ENCODE measurements at places on chromosomes 5 and 9.

DNA sequence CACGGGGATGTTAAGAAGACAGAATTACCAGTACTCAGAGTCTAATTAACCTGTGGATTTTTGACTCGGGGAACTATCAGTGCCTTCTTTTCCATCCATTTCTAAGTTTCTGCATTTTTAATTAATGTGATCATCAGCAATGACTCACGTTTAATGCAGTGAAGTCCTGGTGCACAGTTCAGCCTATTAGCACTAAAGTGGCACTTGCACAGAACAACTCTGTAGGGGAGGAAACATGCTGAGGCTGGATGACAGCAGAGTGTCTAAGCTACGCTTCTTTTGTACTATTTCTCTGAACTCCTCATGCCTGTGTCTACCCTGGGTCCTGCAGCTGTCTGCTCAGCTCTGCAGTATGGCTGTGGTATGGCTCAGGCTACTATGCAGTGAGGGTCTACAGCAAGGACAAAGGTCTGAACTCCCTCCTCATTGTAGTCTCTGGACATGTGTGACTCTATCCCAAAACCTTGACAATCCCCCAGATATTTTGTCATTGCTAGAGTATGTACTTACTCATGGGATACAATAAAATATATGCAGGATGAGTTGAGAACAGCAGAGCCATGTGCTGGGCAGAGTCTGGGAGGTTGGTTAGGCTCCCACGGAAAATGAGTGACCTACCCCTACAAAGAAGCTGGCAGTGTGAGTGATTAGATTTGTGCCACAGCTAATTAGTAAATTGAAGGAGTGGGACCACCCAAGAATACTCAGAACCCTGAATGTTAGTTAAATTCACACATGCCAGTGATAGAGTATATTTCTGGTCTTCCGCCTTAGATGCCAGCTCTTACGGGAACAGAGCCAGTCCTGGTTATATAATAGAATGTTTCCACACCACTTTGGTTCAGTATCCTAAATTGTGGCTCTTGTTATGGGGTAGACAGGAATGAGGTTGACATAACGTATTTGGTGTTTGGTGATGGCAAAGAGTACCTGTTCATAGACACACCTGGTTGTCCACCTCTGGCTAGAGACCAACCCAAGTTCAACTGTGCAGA lies 148.0 kb downstream of the GHR start:
- DNase-seq = no peak

DNA sequence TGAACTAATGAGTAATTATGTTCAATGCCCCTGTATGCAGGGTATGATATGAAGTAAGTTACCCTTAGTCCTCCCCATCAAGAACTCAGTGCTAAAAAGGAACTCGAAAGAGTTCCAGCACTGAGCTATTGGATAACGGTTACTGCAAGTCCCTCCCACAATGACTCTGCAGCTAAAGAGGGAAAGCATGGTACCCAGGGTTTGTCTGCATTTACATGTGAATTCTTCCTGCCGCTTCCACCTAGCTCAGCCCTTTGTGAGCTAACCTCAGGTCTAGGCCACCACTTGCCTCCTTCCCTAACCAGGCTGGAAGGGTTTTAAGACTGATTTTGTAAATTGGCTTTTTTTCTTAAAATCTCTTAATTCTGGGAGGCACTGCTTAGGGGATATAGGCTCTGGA lies 376.8 kb downstream of the EBF1 start:
- DNase-seq = no peak

DNA sequence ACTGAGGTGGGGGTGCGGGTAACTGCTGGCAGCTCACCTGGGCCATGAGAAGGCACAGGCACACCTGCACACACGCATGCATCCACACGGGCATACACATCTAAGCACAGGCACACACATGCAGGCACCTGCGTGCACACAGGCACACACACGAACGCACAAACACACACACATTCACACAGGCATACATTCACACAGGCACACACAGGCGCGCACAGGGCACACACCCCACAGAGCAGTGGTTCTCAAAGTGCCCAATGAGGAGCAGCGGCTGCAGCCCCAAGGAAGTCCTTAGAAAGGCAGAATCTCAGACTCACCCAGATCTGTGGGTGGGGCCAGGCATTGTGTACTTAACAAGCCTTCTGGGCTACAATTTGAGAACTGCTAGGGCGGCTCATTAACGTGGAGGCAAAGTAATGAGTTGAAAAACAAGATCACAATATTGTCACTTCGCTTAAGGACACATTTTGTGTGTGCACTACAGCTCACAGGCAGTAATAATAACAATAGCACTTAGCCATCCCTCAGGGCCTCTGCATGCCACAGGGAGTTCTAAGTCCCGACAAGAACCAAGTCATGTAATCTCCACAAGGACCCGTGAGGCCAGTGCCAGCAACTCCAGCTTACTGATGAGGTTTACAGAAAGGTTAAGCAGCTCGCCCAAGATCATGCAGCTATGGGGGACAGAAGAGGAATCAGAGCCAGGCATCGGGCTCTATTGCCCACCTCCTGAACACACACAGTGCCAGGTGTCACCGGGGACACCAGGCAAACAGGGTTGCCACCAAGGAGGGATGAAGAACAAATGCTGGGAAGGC lies 91.6 kb downstream of the ROR2 start:
- no peak for DNase-seq

DNA sequence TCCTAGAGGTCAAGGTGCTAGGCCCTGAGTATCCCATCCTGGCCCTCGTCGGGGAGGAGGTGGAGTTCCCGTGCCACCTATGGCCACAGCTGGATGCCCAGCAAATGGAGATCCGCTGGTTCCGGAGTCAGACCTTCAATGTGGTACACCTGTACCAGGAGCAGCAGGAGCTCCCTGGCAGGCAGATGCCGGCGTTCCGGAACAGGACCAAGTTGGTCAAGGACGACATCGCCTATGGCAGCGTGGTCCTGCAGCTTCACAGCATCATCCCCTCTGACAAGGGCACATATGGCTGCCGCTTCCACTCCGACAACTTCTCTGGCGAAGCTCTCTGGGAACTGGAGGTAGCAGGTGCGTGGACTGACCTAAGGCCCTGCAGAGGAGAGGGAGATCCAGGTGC lies 7.9 kb downstream of the BTNL9 start:
- no peak for DNase-seq

GRCh38 chr9:85478847-85479246 lies 262.9 kb downstream of the AGTPBP1 start:
- no peak for DNase-seq

- no peak for DNase-seq
Measured at GRCh38 chr5:178434016-178434761, 156.0 kb downstream of the COL23A1 start.

- DNase-seq = no peak
Measured at GRCh38 chr5:86500947-86501346, 116.8 kb upstream of the COX7C start.

GRCh38 chr5:172713113-172713808 lies 57.7 kb downstream of the DUSP1 start:
- peak; percentile 78 for DNase-seq

- no peak for DNase-seq
Measured at GRCh38 chr5:115050866-115051265, 118.8 kb downstream of the TRIM36 start.

- DNase-seq = no peak
Measured at GRCh38 chr5:73673161-73673591, 47.2 kb downstream of the ARHGEF28 start.

DNA sequence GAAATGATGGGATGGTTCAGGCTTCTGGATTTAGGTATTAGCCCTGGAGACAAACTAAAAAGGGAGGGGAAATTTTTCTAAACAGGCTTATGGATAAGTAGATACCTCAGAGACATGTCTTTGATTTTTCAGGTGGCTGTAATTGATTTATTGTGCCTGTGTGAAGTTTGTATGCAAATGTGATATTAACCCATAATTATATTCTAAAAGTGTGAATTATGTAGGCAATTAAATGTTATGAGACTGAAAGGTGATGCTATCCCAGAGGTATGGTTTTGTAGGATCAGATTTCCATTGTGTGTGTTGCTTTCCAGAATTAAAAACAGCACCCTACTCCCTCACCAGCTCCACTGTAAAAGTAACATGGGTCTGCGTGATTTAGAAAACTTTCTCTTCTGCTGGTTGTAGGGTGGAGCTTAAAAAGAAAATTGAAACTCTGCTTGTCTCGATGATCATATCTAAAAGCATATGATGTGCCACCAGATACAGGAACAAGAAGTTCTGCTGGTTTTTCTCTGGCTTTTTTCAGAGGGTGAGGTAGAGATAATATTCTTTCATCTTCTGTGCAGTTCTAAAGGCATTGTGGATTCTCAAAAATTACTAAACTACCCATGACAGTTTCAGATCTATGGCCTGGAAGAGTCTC lies 71.8 kb upstream of the TAF11L2 start:
- DNase-seq = no peak

DNA sequence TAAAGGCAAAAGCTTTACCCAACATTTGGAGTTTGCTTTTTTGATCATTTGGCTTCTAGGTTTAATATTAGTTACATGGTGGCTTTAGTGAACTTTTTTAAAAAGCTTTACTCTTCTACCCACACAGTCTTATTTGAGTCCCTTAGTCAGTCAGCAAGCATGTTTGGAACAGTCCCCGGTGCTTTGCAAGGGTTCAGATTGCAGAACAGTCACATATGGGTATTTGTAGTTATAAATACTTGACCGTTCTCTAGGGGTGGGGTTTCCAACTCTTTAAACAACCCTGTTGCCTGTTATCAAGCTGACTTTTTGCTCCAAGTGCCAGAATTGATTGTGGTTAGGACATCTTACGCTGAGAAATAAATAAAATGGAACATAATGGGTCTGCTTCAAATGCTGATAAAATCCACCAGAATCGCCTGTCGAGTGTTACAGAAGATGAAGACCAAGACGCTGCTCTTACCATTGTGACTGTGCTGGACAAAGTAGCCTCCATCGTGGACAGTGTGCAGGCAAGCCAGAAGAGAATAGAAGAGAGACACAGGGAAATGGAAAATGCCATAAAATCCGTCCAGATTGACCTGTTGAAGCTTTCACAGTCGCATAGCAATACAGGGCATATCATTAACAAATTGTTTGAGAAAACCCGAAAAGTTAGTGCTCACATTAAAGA lies at the start of gene CAVIN4:
Gene CAVIN4, plus strand, starts transcription at position 304 of the 673 bp plus-strand sequence. Its CDS starts 65 bp downstream, at position 369.
- DNase-seq = no peak

DNA sequence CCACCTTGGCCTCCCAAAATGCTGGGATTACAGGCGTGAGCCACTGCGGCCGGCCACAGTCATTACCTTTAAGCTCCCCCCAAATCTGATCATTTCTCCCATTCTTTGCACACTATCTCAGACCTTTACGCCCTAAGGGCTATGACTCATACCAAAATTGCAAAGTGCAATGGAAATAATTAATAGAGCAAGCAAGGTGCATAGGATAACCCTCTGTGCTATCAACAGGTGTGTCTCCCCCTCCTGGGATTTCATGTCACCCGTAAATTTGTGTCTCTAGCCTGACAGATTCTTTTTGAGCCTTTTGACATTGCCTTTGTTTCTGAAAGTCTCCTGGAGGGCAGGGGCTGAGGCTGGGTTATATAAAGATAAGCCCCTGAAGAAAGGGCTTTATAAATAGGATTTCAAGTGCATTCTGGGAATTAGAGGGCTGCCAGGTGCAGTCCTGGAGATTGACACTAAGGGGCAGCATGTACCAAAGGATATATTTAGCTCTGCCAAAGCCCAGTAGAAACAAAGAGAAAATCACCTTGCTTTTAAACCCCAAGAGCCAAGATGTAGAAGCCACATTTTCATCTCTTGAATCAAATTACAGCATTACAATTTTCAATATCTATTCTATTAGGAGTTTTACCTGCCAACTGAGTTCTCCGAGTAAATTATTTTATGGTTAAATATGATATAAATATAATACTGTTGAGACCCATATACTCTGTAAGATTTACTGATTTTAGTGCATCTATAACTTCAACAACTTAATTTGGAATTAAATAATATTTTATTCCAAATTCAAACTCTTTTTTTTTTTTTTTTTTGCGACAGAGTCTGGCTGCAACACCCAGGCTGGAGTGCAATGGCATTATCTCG lies 18.2 kb downstream of the S100Z start:
- peak; percentile 62 for DNase-seq

DNA sequence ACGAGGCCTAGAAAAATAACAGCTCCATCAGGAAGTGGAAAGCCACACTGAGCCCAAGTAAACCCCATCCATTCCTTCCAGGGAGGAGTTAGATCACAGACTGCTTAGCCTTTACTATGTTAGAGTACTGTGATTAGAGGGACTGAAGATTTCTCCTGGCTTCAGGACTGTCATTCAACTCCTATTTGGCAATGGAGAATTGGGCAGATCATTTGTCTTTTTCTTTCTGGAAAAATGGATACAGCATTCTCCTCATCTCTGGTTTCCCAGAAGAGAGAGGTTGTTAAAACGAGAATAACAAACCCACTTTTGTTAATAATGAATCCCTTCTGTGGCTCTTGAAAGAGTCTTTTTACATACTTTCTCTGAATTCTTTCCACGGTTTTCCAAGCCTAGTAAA lies 150.4 kb downstream of the GABRB2 start:
- DNase-seq = peak; percentile 46

- peak; percentile 51 for DNase-seq
Measured at GRCh38 chr9:108382310-108382709, 473.5 kb downstream of the ACTL7B start.

GRCh38 chr5:98872674-98873073 lies 56.1 kb downstream of the CHD1 start:
- no peak for DNase-seq

DNA sequence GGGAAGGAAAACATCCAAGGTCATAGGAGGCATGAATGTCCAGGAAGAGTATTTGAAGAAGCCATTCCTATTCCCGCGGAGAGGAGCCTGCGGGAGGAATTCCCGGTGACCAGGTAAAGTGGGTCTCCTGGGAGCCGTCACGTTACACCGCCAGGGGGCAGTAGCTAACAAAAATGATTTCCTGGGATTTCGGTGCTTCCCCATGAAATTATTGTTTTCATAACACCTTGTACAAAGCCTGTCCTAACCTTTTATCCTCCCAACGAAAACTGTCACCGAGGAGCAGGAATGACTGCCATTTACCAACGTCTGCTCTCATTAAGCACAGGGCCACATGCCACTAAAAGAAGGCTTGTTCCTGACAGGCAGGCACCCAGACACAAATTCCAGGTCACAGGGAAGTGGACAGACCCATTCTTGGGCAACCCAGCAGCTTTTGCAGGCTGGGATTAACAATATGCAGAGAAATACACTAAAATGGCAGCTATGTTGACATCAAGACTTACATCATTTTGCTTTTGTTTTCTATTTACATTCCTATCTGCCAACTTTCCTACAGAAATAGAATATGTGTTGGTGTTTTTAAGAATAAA lies 41.2 kb upstream of the CTSL start:
- DNase-seq = no peak

GRCh38 chr5:5295351-5295750 lies 127.1 kb upstream of the ICE1 start:
- no peak for DNase-seq

- DNase-seq = no peak
Measured at GRCh38 chr5:103891151-103891550, 328.6 kb upstream of the NUDT12 start.

All from femur (tissue), 1 donor.